GM23338 (cell line): ENCODE measurements at places on chromosomes 7 and 10.

DNA sequence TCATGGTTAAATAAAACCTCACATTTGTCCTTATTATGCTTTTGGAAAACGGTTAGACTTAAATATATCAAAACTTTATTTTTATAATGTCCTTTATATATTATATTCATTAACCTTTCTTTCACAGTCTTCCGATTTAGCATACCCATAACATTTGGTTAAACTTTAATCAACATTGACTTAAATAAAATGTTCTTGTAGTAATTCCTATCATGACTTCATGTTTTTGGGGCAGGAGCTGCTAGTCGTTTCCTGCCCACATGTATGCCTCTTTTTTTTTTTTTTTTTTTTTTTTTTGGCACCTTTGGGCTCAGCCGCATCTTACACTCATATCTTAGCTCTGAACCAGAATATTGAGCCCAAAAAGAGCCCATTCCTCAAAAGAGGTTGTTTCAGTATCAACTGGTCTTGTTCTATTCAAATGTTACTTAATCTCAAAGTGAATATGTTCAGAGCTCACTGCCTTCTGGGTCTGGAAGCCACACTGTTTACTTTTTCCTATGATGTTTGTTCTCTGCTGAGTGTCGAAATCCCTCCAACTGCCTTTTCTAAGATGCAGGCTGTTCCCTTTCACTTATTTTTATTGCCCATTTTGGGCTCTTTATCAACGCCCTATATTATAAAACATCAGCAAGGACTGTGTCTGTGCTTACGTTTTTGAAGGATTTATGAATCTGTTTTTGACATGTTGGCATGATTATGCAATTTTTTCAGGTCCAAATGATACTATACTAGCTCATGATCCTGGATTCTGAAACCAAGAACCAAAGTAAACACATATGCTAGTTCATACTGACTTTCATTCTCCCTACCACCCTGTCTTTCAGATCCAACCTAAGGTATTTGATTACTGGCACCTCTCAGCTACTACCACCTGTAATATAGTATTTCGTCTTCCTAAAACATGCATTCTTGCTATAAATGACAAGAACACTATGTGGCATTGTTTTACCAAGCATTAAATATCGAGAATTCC, 914.4 kb downstream of the PCDH15 start:
- no peaks in the 10 kb centered on the region for H3K27me3 ChIP-seq
- H3K36me3 ChIP-seq = no peaks in the 10 kb centered on the region
- H3K4me1 ChIP-seq = no peaks in the 10 kb centered on the region
- no peak overlapping the region for H3K27ac ChIP-seq

DNA sequence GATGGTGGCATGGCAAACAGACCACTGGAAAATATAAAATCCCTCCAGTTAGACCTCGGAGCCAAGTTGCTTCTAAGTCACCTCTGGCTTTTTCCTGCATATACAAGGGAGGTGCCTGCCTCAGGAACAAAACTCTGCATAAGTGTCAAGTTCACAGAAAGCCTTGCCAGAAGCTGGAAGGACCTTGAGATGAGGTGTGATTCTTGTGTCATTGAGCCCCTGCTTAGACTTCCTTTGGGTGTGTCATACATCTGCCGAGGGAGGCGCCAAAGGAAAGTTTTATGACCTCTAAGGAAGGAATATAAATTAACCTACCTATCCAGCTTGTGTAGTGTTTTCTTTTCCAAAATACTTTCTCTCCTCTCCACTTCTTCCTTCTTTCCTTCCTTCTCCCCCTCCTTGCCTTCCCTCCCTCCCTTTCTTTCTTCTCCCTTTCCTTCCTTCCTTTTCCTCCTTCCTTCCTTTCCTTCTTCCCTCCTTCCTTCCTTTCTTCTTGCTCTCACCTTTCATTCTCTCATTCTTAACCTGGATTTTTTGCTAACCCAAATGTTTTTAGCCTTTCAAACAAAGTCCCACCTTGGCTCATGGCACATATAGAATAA, 75.2 kb downstream of the TRIL start:
- no peak for DNase-seq
- no peaks in the 10 kb centered on the region for H3K27me3 ChIP-seq
- H3K36me3 ChIP-seq = no peaks in the 10 kb centered on the region
- no peak overlapping the region for H3K27ac ChIP-seq
- peaks cover 7% of the 10 kb centered on the region; the same call in 1 of the 2 replicates for H3K4me1 ChIP-seq

DNA sequence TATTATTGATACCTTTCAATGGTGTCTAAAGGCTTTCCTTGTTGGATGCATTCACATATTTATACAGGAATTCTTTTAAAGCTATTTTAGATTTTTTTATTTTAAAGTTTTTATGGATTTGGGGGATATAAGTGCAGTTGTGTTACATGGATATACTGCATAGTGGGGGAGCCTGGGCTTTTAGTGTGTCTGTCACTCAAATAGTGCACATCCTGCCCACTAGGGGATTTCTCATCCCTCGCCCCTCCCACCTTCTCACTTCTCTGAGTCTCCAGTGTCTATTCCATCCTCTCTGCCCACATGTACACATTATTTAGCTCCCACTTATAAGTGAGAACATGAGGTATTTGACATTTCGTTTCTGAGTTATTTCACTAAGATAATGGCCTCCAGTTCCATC, 154.0 kb upstream of the MKI67 start:
- no peak overlapping the region for H3K4me3 ChIP-seq
- H3K27me3 ChIP-seq = peaks cover 4% of the 10 kb centered on the region; the same call in 1 of the 2 replicates
- no peak overlapping the region for H3K27ac ChIP-seq
- no peak for DNase-seq
- H3K4me1 ChIP-seq = no peaks in the 10 kb centered on the region

GRCh38 chr10:22183771-22184461, 33.9 kb downstream of the EBLN1 start:
- H3K4me1 ChIP-seq = no peaks in the 10 kb centered on the region
- DNase-seq = peak; percentile 8
- H3K36me3 ChIP-seq = 0 out of 2 replicates have a peak, but pooled peaks cover 6% of the 10 kb centered on the region
- no peak overlapping the region for H3K4me3 ChIP-seq

- H3K36me3 ChIP-seq = no peaks in the 10 kb centered on the region
- no peak for DNase-seq
- no peak overlapping the region for H3K27ac ChIP-seq
- no peaks in the 10 kb centered on the region for H3K4me1 ChIP-seq
- H3K27me3 ChIP-seq = no peaks in the 10 kb centered on the region
These were observed 6.1 kb downstream of the ZNF853 start for GRCh38 chr7:6621195-6622133.

- DNase-seq = no peak
- no peak overlapping the region for H3K4me3 ChIP-seq
These were observed 76.4 kb upstream of the SCIN start for GRCh38 chr7:12493863-12494686.

DNA sequence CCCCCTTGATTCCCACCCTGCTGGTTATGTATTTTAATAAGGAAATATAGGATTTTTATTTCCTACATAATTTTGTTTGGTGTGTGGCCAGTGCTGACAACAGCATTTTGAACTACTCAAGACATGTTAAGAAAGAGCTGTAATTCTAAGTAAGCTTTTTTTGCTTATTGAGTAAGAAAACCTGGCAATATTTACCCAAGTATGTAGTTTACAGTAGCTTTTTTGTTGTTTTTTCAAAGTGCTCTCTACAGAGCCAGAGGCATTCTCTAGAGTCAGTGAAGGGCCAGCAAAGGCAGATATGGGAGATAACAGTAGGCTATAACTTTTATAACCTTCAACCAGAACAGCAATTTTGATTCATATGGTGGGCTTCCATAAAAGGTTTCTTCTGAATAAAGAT, 63.2 kb upstream of the TMEM168 start:
- H3K27me3 ChIP-seq = no peaks in the 10 kb centered on the region
- DNase-seq = no peak

- H3K4me3 ChIP-seq = no peak overlapping the region
- peaks cover 6% of the 10 kb centered on the region; the same call in 1 of the 2 replicates for H3K36me3 ChIP-seq
- H3K27ac ChIP-seq = no peak overlapping the region
- H3K27me3 ChIP-seq = no peaks in the 10 kb centered on the region
- peaks cover 21% of the 10 kb centered on the region for H3K4me1 ChIP-seq
These were observed 17.5 kb downstream of the TTYH3 start for GRCh38 chr7:2649139-2649838.

DNA sequence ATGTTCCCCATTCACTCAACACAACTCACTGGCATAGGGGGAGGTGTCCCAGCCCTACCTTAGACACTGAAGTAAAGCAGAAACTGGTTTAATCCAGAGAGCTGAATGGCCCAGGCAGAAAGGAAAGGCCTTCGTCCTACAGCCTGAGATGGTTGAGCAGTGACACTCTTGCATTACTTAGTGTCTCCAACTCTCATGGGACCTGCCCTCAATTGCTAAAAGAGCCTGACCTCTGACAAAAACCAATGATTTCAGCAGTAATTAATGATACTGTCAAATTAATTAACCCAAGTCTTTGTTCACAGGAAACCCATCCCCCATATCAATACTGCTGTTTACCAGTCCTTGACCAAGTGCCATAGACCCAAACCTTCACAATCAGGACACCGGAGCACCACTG, 48.6 kb downstream of the ICA1 start:
- no peaks in the 10 kb centered on the region for H3K27me3 ChIP-seq
- no peak overlapping the region for H3K4me3 ChIP-seq
- H3K27ac ChIP-seq = no peak overlapping the region
- DNase-seq = no peak
- no peaks in the 10 kb centered on the region for H3K36me3 ChIP-seq
- H3K4me1 ChIP-seq = peaks cover 41% of the 10 kb centered on the region

DNA sequence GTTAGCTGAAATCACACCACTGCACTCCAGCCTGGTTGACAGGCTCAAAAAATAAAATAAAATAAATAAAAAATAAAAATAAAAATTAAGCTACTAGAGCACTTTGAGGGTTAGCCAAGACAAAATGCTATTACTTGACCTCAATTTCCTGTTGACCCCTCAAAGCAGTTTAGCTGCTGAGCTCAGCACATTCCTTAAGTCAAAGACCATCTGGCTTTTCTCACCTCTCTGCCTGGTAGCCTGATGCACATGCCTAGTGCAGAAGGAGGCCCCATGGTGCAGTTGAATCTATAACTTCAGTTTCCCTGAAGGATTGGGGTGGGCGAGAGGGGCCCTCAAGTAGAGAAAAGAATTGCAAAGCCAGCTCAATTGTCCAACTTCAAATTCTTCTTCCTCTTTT, 211.1 kb upstream of the GALNT17 start:
- no peak overlapping the region for H3K4me3 ChIP-seq
- no peaks in the 10 kb centered on the region for H3K27me3 ChIP-seq
- H3K4me1 ChIP-seq = 0 out of 2 replicates have a peak, but pooled peaks cover 5% of the 10 kb centered on the region
- no peaks in the 10 kb centered on the region for H3K36me3 ChIP-seq

GRCh38 chr10:132482090-132482800, 55.3 kb upstream of the INPP5A start:
- H3K4me1 ChIP-seq = no peaks in the 10 kb centered on the region
- no peaks in the 10 kb centered on the region for H3K27me3 ChIP-seq
- DNase-seq = no peak
- H3K27ac ChIP-seq = no peak overlapping the region
- no peaks in the 10 kb centered on the region for H3K36me3 ChIP-seq
- H3K4me3 ChIP-seq = no peak overlapping the region

DNA sequence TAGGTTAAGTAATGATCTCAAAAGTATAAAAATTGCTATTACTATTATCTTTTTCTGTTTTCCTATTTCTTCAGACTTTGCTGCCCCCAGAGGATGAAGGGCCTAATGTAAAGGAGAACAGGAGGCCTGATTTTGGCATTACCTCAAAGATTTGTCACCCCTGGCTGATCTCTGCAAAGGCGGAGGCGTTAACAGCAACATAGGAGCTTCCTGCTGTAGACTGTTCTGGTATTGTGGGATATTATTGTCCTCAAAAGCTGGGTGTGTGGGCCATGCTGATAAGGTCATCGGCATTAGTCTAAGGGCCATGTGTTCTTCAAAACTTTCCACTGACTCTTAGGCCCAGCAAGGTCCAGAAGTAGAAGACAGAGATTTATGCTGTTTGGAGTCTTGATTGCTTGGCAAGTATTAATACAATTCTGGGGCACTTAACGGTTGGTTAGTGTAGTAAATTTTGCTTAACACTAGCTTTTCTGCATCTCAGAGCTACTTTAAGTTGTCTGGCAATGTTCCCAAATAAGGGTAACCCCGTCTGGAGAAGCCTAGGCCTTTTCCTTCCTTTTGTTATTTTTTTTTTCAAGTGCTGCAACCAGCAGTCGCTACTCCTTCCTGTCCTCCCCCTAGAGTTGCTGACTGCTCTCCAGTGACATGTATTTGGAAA, 14.0 kb upstream of the ENTPD1 start:
- H3K27ac ChIP-seq = no peak overlapping the region
- peaks cover 10% of the 10 kb centered on the region for H3K4me1 ChIP-seq
- peak; percentile 59 for DNase-seq
- H3K27me3 ChIP-seq = no peaks in the 10 kb centered on the region
- H3K36me3 ChIP-seq = no peaks in the 10 kb centered on the region
- H3K4me3 ChIP-seq = no peak overlapping the region

- no peaks in the 10 kb centered on the region for H3K36me3 ChIP-seq
- no peaks in the 10 kb centered on the region for H3K4me1 ChIP-seq
- H3K4me3 ChIP-seq = no peak overlapping the region
- DNase-seq = no peak
These were observed 37.7 kb upstream of the CXCL12 start for GRCh38 chr10:44422570-44423101.

GRCh38 chr10:5595994-5596471, 70.4 kb downstream of the ASB13 start:
- no peak overlapping the region for H3K4me3 ChIP-seq
- H3K27me3 ChIP-seq = no peaks in the 10 kb centered on the region
- DNase-seq = no peak
- H3K4me1 ChIP-seq = no peaks in the 10 kb centered on the region
- no peaks in the 10 kb centered on the region for H3K36me3 ChIP-seq

GRCh38 chr7:128860158-128861073, 2.2 kb upstream of the ATP6V1F start:
- no peak overlapping the region for H3K27ac ChIP-seq
- peak; percentile 47 for DNase-seq
- H3K4me1 ChIP-seq = peaks cover 7% of the 10 kb centered on the region

DNA sequence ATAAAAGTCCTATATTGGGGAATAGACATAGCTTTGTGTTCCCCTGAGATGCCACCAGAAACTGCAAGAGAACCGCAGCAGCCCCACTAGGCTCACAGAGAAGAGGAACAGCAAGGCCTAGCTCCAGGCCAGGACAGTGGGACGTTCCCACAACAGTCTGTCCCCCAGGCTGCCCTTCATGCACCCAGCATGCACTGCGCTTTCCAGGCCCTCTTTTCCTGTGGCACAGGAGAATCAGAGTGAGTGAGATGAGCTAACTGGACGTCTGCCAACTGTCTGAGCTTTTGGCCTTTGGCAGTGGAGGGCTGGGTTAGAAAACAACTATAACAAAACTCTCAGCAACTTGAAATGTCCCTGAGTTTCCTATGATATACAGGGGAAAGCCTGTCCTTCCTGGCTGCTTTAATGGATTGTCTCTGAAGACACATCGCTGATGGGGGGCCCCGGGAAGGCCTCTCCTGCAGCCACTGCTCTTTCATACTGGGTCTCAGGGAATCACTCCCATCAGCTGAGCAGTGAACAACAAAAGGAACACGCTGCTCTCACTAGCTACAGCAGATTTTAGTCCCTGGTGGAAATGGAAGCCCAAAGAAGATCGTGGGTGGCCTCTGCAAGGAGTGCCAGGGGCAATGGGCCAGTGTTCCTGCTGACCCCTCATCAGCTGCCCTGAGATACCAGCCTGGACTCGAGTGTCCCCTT, 53.5 kb downstream of the PODXL start:
- DNase-seq = no peak
- peaks cover 16% of the 10 kb centered on the region for H3K4me1 ChIP-seq
- no peak overlapping the region for H3K4me3 ChIP-seq
- no peaks in the 10 kb centered on the region for H3K27me3 ChIP-seq
- peak overlapping the region; percentile 91 for H3K27ac ChIP-seq

- no peak overlapping the region for H3K27ac ChIP-seq
- no peak for DNase-seq
- no peaks in the 10 kb centered on the region for H3K27me3 ChIP-seq
- H3K36me3 ChIP-seq = no peaks in the 10 kb centered on the region
These were observed 67.9 kb upstream of the HECW1 start for GRCh38 chr7:43044511-43044910.

GRCh38 chr7:134935701-134936100, 50.6 kb upstream of the AGBL3 start:
- DNase-seq = no peak
- no peak overlapping the region for H3K4me3 ChIP-seq
- no peaks in the 10 kb centered on the region for H3K27me3 ChIP-seq
- H3K27ac ChIP-seq = no peak overlapping the region
